ENCODE measurements at places on chromosomes 7 and 10. TPM values are rescaled to one million over a fixed set of nuclear protein-coding genes. Genes with fewer than 3 reads are reported as not detected.

The ACTR3C gene
- 1.00 TPM for total RNA-seq

The NEURL1 gene
- 0.37 TPM for total RNA-seq

- no peak for DNase-seq
Observed at GRCh38 chr10:78700413-78700812, 368.4 kb upstream of the ZMIZ1 start.

The GPR146 gene
- total RNA-seq, result 9.4 TPM

The TMEM236 gene
- 1.0 TPM for total RNA-seq

The SEMA4G gene
- total RNA-seq, result 1.1 TPM

The NRP1 gene
- 123 TPM for total RNA-seq

- no peak for DNase-seq
Observed at GRCh38 chr7:46153583-46153950, 232.5 kb upstream of the IGFBP3 start.

DNA sequence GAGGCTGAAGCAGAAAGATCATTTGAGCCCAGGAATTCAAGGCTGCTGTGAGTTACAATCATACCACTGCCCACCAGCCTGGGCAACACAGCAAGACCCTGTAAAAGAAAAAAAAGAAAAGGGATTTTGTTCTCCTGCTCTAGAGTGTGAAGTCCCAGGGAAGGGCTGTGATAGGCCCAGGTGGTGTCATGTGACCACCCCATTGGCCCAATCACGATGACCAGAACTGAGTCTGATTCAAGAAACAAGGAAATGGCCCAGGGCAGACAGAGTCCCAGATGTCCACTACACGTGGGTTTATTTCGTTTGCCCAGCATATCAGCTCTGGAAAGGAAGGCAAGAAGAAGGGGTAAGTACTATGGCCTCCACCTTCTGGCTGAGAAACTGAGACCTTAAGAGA, 81.3 kb upstream of the CUX1 start:
- DNase-seq, result no peak

- DNase-seq, result no peak
Observed at GRCh38 chr10:129647590-129647989, 180.5 kb downstream of the MGMT start.

DNA sequence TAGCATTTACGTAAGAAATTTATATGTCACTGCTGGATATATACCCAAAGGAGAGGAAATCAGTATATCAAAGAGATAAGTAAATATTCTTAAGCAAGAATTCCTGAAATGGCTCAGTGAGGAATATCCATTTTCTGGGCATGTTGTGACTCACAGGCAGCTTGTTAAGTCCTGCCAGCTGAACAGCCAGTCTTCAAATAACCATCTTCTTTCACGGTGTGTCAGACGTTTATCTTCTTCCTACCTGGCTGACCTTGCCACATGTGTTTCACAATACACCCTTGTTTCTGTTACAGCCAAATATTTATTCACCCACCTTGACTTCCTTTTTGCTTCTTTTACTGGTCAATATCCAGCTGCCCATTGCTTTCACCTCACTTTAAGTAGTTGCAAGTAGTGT, 648.1 kb downstream of the ANKRD7 start:
- no peak for DNase-seq

- no peak for DNase-seq
Observed at GRCh38 chr7:42381161-42381560, 144.2 kb upstream of the GLI3 start.

DNA sequence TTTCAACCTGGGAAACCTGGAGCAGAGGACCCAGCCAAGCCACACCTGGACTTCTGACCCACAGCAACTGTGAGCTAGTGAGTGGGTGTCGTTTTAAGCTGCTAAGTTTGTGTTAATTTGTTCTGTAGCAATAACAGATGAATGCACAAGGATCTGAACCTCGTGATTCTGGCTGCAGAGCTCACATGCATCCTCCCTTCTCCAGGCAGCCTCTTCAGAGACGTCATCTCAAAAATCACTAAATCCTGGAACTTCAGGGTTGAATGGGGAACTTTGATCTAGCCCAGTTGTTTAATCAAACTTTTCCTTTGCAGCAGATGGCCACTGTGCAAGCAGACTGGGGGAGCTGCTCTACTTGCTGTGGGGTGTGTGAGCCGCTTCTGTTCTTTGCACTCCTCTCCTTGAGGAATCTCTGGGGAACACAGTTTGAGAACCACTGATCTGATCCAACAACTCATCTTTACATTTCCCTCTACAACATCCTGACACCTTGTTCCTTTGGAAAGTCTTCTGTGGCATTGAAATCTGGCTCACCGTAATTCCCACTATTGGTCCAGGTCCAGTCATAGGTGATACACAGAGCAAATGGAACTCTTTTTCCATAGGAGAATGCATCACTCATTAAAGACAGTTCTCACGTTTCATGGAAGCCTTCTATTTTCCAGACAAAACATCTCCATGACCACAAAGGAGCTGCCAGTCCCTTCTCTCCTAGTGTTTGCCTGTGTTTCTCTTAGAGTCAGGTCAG, 90.3 kb downstream of the CHN2 start:
- DNase-seq, result no peak

GRCh38 chr10:86968271-86968993, at the start of gene ADIRF:
TSS of gene ADIRF (plus strand) at chr10:86968482. CDS start at chr10:86968545, 63 bp downstream.
- DNase-seq, result peak; percentile 90

DNA sequence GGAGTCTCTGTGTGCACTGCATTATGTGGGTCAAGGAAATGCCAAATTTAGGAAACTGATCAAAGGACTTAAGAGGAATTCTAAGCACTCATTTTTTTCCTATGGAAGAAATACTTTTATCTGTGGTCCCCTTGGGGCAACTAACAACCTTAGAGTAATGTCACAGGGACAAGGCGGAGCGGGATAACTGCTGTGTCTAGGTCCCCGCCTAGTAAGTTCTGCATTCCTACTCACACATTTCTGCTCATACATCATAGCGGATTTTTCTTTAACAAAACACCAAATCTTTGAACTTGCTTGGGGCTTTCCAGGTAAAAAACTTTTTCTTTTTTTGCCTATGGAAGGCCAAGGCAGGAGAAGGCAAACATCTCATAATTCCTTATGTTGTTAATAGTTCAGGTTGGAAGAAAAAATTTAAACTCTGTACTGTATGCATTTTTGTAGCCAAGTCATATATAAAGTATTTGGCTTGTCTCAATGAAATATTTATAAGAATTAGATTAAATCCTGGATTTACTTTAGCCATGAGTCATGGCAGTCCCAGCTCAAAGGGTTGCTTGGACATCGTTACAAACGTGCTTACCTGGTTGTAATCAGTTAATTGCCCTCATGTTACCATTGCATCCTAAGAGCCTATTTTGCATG, 285.0 kb downstream of the PHTF2 start:
- no peak for DNase-seq

GRCh38 chr7:46022397-46022796, 101.3 kb upstream of the IGFBP3 start:
- no peak for DNase-seq

- no peak for DNase-seq
Observed at GRCh38 chr7:74371381-74372341, 82.0 kb upstream of the GTF2IRD1 start.

Data from posterior vena cava (tissue), 2 donors.